Large intestine (tissue), 12 donors: ENCODE measurements at places on chromosomes 12 and 14. TPM values are rescaled to one million over a fixed set of nuclear protein-coding genes. Genes with fewer than 3 reads are reported as not detected.
A peak's percentile ranks its signal among the peaks of the same experiment; 100 is the strongest.

MMP19 gene
- 2.5 TPM for polyA plus RNA-seq

DNA sequence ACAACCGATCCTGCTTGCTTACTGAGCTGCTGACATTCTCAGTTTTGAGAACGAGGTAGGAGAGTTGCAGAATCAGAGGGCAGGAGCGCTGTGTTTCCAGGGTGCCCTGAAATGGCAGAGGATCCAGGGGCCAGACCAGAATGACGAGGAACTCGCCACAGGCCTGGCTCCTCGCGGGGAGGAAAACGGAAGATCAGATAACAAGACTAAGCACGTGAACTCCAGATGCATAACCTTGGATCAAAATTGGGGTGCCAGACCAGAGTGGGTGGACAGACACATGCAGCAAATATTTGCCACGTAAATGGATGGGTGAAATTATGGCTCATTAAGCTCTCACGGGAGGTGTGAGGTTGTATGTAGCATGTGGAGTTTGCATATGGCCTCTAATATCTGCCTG lies 46.5 kb downstream of the ELK3 start:
- no peak for DNase-seq

DNA sequence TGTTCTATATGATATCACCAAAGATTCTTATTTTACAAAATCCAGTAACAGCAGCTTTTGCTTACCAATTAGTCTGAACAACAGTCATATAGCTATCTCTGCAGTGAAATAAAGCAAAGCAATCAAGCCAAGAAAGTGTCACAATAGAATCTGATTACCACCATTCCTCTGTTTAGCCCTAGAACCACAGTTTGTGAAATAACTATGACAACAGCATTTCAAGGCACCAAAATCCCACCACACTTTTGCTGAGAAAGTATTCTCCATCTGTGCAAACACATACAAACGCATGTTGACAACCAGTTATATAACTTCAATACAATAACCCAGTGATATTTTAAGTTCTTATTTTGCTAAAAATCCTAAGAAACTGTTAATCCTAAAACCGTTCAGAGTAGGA lies 7.4 kb downstream of the PPP1R13B start:
- no peak for DNase-seq

DNA sequence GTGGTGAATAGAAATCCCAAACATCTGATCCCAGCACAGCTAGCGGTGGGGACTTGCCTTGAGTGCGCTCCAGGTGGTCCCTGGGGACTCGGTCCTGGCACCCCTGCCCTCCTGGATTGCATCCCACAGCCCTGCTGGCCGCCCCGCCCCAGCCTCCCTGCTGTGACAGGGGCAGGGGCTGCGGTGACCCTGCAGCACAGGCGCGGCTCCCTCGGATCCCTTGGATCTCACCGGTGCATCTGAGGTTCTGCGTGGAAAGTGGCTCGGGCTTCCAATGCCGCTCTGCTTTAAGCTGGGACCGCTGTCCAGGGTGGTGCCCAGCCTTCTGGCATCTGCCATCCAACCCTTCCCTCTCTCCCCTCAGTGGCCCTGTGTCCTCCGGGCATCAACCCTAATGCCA lies 16.0 kb downstream of the ANKRD9 start:
- DNase-seq: no peak

- DNase-seq: no peak
These were observed 243.0 kb upstream of the PDE3A start for GRCh38 chr12:20125276-20125798.

DNA sequence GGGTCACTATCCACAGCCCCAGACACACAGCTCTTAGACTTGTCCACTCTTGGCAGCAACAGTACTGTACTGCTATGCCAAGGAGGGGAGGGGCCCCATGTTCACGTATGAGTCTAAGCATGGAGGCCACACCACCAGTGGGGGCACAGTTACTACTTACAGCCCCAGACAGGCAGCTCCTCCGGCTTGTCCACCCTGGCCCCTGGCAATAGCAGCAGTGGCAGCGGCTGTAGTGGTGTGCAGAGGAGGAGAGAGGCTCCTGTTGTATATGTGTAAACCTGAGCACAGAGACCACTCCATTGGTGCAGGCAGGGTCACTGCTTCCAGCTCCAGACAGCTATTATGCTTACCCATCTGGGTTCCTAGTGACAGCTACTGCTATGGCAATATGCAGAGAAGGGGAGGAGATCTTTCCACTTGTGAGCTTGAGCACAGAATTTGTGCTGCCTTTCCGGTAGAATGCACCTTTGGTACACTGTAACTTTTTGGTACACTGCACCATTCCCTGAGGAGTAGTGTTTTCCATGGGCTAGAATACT lies 113.2 kb downstream of the RAD51B start:
- no peak for DNase-seq

CLEC9A gene
- 2.5 TPM for polyA plus RNA-seq

RPS29 gene
- polyA plus RNA-seq: 4,019 TPM

TCP11L2 gene
- polyA plus RNA-seq: 12.7 TPM

- no peak for DNase-seq
These were observed 78.3 kb downstream of the TSHR start for GRCh38 chr14:81033698-81034240.

KLRC1 gene
- polyA plus RNA-seq: 3.7 TPM

GRCh38 chr12:29728030-29728429 lies 55.7 kb downstream of the TMTC1 start:
- DNase-seq: no peak

SELPLG gene
- 5.6 TPM for polyA plus RNA-seq

DNA sequence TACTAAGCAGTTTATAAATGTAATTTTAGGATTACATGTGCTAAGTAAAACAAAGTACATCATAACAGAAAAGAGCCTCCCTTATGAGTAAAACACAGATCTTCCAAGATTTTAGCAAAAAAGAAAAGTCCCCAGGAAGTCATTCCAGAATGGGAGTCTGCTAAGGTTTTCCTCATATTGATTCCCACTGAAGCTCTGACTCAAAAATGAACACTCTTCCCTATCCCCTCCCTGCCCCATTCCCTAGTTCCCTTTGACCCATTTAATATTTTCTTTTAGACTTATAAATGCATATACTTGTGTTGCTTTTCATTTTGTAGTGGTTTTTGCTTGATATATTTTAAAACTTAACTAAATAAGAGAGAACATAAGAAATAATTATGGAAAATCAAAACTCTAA lies 40.1 kb downstream of the PTGER2 start:
- DNase-seq: no peak

DNA sequence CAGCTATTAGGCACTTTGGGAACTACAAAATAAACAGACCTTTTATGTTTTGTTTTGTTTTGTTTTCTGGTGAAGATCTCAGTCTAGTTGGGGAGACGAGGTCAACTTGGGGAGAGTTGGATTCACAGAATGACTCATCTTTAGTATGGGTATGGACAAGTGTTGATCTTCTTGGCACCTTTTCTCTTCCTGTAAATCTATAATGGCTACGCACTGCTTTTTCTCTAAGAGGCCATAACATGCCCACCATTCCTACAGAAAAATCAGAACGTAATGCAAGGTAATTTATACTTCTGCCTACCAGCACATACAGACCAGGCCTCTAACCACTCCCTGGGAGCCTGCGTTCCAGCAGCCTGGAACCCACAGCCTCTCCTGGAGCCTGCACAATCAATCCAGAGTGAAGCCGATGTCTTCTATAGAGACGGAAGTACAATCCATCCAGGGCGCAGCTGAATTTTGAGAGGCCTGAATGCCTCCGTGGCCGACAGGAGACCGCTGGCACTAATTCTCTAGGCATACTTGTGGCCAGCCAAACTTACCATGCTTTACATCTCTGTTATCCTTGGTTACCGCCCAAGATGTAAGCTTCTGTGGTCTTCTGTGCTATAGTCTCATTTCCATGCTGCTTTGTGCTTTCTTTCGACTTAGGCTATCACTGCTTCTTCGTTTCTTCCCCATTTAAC lies 717 bp downstream of the PPHLN1 start:
- peak; percentile 57 for DNase-seq

WNT5B gene
- polyA plus RNA-seq: 8.5 TPM

TMEM179 gene
- polyA plus RNA-seq: 11.8 TPM

- DNase-seq: no peak
These were observed 28.8 kb upstream of the LGR5 start for GRCh38 chr12:71410844-71411243.

ATP2B1 gene
- polyA plus RNA-seq: 95.6 TPM

GRCh38 chr12:68207276-68207675 lies 18.3 kb downstream of the IL26 start:
- no peak for DNase-seq

DNA sequence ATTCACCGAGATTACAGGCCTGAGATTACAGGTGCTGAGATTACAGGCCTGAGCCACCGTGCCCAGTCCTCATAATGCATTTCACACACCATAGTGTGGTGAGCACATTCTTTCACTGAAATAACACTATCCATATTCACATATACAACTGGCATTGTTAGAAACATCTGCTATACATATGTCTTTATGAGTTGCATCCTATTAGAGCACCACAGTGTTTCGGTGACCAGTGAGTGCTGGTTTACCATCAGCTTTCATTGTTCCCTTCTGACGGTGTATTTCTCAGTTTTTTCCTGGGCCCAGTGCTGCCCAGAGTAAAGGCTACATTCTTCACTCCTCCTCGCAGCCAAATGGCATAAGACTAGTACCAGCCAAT lies 96.2 kb upstream of the FGD4 start:
- no peak for DNase-seq

RPGRIP1 gene
- polyA plus RNA-seq: 0.49 TPM

GRCh38 chr14:102870994-102871831 lies 51.2 kb upstream of the AMN start:
- DNase-seq: no peak

- no peak for DNase-seq
These were observed 20.7 kb downstream of the PELI2 start for GRCh38 chr14:56138928-56139327.

DNA sequence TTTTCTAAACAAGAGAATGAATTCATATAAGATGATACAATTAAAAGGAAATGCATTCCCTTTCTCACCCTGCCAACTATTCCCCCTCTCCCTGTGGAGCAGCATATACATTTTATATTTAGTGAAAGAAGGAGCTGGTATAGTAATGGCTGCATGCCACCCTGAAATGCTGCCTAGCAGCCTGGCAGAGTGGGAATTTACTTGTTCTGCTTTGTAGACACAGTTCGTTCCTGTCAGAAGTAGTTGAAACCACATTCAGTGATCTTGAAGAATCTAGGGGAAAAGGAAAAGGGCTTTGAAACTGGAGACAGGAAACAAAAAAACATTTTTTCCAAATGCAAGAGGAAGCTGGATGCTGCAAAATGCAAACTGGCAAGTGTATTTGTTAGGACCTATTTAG lies 176.0 kb upstream of the PLEKHA5 start:
- no peak for DNase-seq

DNA sequence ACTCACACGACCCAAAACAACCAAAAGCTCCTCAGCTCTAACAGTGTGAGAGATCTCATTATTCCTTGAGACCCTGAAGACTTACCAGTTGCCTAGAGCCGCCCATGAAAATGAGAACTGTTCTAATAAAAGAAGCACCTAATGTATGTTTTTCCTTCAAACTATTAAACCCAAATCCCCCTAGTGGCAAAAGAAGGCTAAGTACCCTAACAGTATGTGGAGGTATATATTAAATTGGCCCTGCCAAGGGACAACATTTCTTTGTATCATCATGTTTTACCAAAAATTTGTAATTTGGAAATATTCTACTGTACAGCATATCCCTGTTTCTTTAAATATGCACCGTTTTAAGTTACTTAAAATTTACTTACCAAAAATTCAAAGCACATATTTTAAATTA lies 38.0 kb upstream of the PPFIA2 start:
- DNase-seq: no peak

- peak; percentile 17 for DNase-seq
These were observed 37.3 kb upstream of the ATXN2 start for GRCh38 chr12:111636209-111636945.

TAS2R9 gene
- polyA plus RNA-seq: not detected
